ENCODE measurements at places on chromosomes 7 and 10.
A peak's percentile ranks its signal among the peaks of the same experiment; 100 is the strongest.

DNA sequence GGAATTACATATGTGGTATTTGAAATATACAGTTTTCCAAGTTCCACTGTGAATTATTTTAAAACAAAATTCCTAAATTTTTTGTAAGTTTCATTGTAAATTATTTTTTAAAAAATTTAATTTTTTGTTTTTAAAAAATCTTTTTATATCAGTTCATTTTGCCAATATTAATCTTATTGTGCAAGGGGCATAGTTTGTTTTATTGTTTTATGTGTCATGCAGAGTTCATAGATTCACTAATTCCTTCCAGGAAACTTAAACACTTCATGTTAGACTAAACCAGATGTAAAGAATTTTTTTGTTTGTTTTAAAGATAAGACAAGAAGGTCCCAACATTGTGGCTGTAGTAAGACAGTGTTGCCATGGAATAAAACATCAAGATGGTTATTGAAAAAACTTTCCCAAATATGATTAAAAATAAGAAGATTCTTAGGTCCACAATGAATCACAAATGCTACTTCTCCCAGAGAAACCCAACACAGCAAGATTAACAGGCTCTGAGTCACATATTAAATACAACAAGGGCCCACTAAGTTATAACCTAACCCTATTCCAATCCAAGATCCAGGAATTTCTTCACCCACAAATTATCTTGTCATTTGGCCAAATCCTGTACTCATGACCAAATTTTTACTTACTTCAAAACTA is 464.7 kb upstream of the IGFBP3 start:
- DNase-seq = no peak

DNA sequence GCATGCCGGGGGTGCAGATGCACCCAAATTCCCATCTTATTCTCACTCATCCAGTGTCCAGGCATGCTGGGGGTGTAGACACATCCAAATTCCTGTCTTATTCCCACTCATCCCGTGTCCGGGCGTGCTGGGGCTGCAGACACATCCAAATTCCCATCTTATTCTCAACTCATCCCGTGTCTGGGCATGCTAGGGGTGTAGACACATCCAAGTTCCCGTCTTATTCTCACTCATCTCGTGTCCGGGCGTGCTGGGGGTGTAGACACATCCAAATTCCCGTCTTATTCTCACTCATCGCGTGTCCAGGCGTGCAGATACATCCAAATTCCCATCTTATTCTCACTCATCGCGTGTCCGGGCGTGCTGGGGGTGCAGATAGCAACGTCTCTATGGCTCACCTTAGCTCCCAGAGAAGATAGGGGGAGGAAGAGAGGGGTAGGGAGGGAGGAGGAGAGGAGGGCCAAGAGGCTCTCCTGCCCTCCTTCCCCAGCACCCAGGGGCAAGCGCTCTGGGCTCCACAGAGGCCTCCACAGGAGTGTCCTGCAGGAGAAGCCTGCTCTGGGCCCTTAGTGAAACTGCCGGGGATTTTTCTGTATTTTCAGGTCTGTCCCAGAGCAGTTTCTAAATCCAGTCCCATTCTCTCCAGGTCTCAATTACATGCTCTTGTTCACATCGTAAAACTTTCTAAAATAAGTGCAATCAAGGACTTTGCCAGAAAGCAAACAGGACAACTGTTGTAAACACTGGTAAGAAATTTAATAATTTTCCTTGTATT is 210.8 kb downstream of the DIP2C start:
- DNase-seq = no peak

DNA sequence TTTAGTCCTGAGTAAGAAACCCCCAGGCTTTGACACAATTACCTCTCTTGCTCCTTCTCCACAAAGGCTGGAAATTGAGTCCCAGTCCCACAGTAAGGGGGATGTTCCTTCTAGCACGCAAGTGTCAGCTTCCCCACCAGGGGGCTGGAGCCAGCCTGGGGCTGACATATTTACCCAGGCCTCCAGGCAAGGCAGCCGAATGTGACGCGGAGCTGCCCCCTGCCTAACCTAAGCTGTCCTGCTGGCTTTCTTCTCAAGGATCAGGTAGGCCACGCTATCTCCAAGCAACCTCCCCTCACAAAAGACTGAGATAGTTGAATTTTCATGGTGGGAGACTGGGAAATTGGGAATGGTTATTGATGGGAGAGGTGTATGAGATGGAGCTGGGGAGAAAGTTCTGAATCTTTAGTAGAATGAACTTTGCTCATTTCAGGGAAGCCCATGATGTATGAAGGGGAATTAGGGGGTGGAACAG is 19.2 kb upstream of the BMPER start:
- DNase-seq = no peak

GRCh38 chr7:148505645-148506375 is 84.8 kb upstream of the C7orf33 start:
- no peak for DNase-seq

GRCh38 chr10:62726142-62726541 is 78.4 kb upstream of the ADO start:
- DNase-seq = peak; percentile 67

- no peak for DNase-seq
These were observed 2.5 kb downstream of the SAP25 start for GRCh38 chr7:100570954-100571828.

GRCh38 chr7:123273185-123273584 is 73.4 kb upstream of the SLC13A1 start:
- DNase-seq = no peak

DNA sequence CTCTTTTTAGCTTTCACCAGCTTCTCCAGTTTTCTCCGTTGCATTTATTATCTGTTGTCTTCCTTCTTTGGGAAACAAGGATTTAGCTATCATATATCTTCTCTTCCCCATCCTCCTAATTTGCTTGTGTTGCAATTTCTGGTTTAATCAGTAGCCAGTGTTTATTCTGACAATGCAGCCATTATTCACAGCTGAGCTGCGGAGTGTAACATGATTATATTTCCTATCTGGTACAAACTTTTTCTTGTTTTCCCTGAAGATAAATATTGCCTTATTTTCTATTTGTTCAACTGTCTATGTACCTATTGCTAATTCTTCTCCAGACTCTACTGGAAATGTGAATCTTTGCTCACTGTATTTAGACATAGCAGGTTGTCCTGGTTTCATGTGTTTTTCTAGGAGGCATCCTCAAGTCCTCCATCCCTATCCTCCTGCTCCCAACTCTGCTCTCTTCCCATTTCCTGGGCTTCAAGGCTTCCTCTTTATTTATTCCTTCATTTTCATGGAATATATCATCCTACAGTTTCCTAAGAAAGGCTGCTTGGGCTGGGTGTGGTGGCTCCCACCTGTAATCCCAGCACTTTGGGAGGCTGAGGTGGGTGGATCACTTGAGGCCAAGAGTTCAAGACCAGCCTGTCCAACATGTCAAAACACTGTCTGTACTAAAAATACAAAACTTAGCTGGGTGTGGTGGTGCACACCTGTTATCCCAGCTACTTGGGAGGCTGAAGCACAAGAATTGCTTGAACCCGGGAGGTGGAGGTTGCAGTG is 72.4 kb upstream of the KDM7A start:
- no peak for DNase-seq

GRCh38 chr10:14329746-14330173 is 964 bp downstream of the FRMD4A start:
- DNase-seq = no peak

GRCh38 chr7:125255810-125256209 is 326.2 kb upstream of the POT1 start:
- no peak for DNase-seq

- no peak for DNase-seq
These were observed 128.8 kb downstream of the PPP1R17 start for GRCh38 chr7:31815796-31816195.

- no peak for DNase-seq
These were observed 15.3 kb downstream of the GNAT3 start for GRCh38 chr7:80496586-80496985.

DNA sequence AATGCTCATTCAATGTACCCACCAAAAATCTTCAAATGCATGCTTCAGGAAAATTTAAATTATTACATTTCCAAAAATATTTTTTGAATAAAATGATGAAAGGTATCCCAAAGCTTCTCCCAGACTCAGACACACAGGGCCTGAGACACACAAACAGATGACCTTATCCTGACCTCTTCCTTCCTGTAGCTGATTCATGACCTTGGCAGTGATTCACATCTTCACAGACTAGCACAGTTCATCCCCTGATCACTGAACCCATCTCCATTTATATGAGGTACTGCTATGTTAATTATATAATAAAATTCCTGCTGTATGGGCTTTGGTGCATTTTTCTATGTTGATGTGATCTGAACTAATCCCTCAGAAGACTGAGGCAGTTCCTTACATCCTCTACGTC is 265.0 kb upstream of the GLI3 start:
- DNase-seq = no peak

GRCh38 chr10:18456984-18457383 is 194.4 kb downstream of the NSUN6 start:
- no peak for DNase-seq

DNA sequence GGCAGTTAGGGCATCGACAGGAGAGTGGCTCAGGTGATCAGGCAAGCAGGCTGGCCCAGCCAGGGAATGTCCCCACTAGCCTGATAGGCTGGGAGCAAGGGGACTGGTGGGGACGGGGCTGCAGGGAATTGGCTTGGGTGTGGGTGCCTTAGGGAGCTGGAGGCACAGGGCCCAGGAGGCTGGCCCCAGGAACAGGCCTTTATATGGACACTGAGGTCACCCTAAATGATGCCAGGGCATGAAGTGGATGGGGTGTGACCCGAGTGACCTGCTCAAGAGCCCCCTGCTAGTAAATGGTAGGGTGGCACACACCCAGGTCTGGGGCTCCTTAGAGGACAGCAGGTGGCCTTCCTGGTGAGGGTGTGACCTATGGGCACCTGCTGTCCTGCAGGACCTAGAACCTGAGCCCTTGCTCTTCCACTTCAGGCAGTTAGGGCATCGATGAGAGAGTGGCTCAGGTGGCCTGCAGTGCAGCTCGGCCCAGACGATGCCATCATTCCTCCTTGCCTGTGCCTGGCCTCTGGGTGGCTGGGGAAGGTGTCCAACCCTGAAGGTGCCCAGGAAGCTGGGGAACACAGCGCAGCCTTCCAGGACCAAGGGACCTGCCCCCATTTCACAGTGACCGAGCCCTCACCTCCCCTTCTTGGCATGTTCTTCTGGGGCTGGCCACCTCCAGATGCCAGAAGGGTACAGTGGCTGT is 51.7 kb upstream of the LEP start:
- DNase-seq = no peak

- no peak for DNase-seq
These were observed 92.9 kb downstream of the GPR26 start for GRCh38 chr10:123759041-123759440.

- DNase-seq = no peak
These were observed 29.5 kb downstream of the DPY19L1 start for GRCh38 chr7:35007768-35008167.

- no peak for DNase-seq
These were observed 205.9 kb downstream of the SKAP2 start for GRCh38 chr7:26658389-26659084.

- no peak for DNase-seq
These were observed 504.3 kb upstream of the VSTM2A start for GRCh38 chr7:54037873-54038272.

DNA sequence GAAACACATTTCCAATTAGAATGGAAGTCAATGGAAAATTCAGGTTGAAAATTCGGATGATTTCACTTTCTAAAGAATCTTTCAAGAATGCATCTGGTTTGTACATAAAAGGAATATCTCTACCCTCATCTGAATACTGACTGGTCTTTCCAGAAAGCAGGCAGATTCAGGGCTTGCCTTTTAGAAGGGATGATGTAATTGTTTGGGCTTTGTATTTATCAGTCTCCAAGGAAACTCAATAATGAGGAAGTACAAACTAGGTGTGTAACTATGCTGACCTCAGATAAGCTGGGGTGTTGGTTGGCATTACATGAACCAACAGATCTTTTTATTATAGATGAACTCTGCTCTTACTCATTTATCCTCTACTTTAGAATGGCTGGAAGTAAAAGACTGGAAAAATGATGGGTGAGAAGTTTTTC is 24.1 kb downstream of the PDLIM1 start:
- DNase-seq = no peak

DNA sequence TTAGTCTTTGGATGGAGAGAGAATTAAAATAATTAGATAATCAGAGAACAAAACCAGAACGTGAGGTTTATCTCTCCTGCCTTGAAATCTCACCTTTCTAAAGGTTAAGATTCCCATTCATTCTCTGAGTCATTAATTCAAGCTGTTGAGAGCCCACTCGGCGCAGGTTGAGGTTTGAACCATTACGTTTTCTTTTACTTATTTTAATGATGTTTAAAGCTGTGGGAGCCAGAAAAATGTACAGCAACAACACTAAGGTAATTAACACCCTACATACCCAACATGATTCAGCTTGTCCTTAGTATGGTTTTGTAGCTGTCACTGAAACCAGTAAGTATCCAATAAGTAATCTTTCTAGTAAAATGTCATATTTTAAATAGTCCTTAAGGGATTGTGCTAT is 153.0 kb upstream of the ANK3 start:
- DNase-seq = no peak

GRCh38 chr7:5594616-5595544 is 171.2 kb upstream of the TNRC18 start:
- no peak for DNase-seq

DNA sequence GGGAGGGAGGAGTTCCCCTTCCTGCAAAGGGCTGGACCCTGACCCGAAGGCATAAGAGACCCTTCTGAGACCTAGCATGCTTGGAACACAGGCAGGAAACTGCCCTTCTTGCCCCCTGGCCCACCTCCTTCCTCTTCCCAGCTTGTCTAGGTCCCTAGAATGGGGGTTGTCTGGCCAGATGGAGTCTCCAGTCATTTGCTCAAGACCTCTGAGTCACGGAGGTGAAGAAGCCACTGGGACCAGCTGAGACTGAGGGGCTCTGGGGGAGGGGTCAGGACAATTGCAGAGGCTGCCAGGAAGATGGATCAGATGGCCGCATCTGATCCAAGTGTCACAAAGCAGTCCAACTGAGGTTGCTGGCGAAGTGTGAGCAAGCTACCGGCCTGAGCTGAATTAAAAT is 46.2 kb downstream of the COL13A1 start:
- DNase-seq = no peak

- no peak for DNase-seq
These were observed 11.2 kb downstream of the COL17A1 start for GRCh38 chr10:104074505-104074904.

DNA sequence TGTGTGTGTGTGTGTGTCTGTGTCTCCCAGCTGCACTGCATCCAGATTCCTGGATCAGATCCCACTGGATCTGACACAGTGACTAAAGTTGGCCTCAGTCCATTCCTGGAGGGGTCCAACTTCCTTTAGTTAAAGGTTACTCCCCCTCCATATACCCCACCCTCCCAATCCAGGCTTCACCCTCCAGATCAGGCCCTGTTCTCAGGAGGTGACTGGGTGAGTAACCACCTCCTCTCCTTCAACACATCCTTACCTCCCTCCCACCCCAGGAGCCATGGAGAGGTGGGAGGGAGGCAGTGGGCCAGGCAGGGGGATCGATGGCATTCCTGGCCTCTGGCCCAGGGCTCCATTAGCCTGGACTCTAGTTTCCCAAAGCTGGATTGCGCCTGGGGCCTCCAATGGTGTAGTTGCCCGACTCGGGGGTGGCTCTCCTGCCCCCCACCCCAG is 11.3 kb downstream of the KCNIP2 start:
- no peak for DNase-seq

Data from naive thymus-derived CD4-positive, alpha-beta T cell (primary cell).